ENCODE measurements at places on chromosomes 5 and 9.
A peak's percentile ranks its signal among the peaks of the same experiment; 100 is the strongest.

GRCh38 chr9:4315582-4316215 is 15.8 kb upstream of the GLIS3 start:
- peak; percentile 52 for DNase-seq

- DNase-seq = no peak
Observed at GRCh38 chr5:107300721-107301327, 369.9 kb downstream of the EFNA5 start.

DNA sequence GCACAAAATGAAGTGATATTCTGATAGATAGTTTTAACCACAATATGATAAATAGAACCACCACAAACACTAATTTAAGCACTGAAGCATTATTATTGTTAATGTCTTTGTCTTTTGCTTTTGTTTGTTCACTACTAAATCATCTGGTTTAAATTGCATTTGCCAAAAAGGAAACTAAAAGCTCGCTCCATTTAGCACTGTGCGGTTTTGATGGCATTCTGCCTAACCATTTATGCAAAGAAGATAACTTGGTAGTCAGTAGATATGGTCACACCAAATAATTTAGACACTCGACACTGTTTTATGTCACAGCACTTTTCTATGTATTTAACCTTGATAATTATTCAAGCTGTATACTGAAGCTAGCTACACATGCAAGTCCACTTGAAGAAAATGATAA is 849.8 kb upstream of the CDH6 start:
- DNase-seq = no peak

DNA sequence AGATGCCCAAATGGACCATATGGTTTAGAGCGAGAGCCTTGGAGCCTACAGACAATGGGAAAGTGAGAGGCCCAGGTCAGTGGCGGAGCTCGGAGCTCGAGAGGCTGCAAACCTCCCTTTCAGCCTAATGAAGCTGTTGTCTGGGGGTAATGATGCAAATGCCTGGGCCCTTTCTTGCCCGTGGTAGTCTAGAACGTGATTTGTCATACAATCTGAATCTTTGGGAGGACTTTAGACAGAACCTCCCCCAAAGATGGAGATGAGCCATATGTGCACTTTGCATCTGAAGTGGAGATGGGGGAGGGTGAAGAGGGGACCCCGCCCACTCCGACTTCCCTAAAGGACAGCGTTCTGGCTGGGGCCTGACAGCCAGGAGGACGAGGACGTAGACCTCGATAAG is 10.3 kb upstream of the NEUROG1 start:
- DNase-seq = no peak

- peak; percentile 67 for DNase-seq
Observed at GRCh38 chr9:130997925-130998596, 10.9 kb upstream of the LAMC3 start.

DNA sequence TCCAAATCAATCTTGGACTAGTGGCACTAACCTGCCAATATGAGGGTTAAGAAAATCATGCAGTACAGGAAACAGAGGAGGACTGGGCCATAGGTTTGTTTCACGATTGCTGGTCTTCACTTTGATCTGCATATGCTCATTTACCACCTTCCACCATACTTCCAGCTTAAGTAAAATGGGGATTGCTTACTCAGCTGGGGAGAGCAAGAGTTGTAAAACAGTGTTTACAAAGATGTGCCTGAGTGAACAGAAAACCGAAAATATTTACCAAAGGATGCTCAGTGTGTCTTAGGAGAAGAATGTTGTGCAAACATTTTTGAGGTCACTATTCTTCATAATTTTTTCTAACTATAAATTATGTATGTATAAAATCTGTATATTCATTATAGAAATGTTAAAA is 65.1 kb upstream of the DNAH5 start:
- DNase-seq = peak; percentile 97

DNA sequence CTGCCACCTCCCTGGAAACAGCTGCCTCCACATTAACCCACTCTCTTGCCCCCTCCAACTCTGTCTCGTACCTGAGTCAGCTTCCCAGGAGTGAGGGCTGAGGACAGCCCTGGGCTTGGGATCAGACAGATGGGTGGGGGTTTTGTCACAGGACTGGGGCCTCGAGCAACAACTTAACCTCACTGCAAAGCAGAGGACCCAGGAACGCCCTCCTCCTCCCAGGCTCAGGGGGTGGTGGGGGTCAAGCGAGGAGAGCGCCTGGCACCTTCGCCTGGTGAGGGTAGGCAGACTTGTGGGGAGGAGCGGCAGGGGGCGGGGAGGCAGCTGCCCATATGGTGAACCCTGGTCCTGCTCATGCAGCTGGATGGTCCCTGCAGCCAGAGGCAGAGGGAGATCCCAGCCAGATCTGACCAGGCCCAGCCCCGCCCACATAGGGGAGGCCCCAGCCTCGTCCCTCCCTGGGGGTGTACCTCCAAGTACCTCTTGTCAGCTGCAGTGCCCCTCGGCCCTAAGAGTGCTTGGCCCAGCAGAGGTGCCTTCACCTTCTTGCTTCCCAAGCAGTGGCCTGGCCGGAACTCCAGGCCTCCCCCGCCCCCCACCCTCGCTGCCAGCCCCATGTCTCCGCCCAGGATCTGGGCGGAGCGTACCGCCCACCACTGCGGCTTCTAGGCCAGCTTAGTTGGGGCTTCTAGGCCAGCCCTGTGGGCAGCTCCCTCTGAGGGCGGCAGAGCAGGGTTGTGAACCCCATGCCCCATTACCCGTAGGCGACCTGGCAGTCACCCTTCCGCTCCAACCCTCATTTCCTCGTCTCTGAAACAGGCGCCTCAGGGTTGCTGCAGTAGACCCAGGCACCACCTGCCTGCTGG is at the start of gene SARDH:
SARDH (minus strand) TSS at position 579 of the 866 bp plus-strand sequence. CDS start 4,179 bp downstream, outside the sequence.
- peak; percentile 76 for DNase-seq

DNA sequence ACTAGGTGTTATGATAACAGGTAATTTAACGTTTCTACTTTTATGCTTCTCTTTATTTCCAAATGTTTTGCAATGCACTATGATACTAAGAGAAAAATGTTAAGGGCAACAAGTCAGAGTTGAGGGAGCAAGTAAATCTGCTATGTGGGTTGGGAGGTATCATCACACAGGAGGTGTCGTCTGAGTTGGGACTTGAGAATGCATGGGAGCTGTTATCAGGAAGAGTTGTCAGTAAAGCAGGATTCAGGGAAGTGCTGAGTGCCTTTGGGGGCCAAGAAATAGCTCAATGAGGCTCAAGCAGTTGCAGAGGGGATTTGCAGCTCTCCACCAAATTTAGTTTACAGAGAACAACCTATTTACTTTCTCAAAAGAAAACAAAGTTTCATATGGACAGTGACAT is 108.0 kb downstream of the PPP2R2B start:
- DNase-seq = no peak

DNA sequence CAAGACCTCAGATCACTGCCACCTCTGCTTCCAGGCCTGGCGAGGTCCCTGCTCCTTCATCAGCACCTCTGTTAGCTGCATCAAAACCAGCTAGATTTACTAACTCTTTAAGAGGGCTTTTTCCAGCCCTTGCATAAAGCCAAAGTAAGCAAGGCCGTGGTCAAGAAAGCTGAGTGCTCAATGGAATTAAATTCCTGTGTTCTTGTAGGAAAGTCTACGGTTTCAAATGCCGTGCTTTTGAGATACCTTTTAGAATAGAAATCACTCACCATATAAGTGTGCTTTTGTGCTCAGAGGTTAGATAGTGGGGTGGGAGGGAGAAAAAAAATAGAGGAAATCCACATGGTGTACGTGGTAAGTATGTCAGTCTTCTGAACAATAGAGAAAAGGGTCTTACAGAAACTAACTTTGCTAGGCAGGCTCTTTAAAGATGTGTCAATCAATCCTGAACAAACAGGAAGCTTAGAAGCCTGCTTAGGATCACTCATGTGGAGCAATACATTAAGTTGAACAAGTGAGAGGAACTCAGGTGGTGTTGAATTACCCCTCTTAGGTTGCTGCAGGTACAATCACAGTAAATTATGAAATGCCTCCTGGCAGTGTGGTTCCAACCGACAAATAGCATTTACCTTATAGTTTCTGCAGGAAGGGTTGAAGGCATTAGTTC is 79.7 kb downstream of the SEMA6A start:
- peak; percentile 79 for DNase-seq

All from NCI-H510A treated with DMSO at 0.1 percent for 48 hours (cell line).